ENCODE measurements at places on chromosomes 3 and 15.

GRCh38 chr3:26058901-26059321 is 269.0 kb downstream of the OXSM start:
- DNase-seq, result no peak

GRCh38 chr3:24493746-24494617 is 668 bp downstream of the THRB start:
- DNase-seq, result no peak

DNA sequence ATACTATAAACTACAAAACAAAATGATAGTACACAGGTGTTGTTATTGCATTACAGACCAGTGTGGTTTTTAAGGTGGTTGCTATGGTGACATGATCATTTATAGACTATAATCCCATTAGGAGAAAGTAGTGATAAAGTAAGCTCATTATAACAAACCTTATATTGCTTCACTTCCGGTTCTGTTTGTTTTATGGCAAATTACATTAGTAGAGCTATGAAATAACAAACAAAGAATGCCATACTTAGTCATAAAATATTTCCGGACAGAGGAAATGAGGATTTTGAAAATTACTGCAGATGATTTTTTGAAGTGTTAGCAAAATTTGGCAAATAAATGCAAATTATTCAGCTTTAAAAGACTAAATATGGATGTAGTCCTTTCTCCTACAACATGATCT is 640.4 kb upstream of the ARPP21 start:
- DNase-seq, result no peak

DNA sequence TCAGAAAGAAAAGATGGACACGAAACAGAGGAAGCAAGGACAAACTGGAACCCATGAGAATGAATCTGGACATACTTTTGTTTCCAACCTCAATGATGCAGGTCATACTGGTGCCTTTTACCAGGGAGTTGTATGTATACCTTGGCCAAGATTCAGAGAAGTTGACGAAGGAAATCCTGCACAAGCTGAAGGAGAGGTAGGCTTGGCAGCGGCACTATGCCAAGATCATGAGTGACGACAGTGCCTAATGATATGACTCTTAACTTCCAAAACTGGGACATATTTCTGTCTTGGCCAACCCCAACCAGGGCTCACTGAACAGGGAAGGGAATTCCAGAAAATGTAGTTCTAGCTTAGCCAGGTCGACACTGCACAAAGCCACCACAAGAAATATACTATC is 149.2 kb upstream of the SLCO3A1 start:
- no peak for DNase-seq

DNA sequence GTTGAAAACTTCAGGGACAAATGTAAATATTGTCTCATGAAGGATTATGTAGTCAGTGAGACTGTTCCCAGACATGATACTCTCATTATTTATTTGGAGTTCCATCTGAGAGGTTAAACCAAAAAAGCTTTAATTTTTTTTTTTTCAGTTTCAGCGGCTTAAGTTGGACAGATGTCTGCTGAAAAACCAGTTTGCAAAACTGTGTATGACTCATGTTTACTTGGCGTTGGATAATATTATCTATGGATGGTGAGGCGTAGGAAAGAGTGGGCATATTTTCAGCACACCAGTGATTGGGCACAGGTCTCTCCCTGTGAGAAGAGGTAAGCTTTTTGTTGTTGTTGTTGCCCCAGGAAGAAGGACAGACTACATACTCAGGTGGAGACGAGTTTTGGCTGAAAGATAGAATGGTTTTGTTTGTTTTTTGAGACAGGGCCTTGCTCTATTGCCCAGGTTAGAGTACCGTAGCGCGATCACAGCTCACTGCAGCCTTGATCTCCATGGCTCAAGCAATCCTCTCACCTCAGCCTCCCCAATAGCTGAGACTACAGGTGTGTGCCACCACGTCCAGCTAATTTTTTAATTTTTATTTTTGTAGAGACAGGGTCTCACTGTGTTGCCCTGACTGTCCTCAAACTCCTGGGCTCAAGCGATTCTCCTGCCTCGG is 16.4 kb upstream of the ANXA2 start:
- DNase-seq, result no peak

GRCh38 chr15:70220490-70221096 is 122.9 kb upstream of the TLE3 start:
- no peak for DNase-seq

- DNase-seq, result no peak
Observed at GRCh38 chr15:90097475-90097874, 4.8 kb downstream of the IDH2 start.

DNA sequence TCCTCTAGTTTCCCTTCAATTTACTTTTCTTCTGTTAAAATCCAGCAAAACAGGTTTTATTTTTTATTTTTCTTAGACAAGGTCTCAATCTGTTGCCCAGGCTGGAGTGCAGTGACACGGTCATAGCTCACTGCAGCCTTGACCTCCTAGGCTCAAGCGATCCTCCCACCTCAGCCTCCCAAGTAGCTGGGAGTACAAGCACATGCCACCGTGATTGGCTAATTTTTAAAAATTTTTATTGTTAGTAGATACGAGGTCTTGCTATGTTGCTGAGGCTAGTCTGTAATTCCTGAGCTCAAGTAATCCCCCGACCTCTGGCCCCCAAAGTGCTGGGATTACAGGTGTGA is 41.6 kb downstream of the ILDR1 start:
- DNase-seq, result no peak

DNA sequence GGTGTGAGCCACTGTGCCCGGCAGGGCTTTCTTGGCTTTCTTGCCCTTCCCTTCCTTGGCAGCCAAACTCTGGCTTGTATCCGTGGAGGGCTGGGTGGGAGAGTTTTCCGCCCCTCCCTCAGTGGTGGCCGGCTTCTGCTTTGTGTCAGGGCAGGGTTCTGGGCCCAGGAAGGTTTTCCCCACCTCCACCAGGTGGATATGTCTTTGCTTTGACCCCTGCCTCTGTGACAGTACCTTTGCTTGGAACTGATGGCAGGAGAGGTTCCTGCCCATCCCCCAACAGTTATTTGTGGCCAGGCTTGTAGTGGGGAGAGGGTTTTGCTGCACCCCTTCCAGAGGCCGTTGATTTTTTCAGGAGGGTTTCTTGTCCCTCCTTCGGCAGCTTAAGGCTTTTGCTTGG is 24.3 kb downstream of the CSPG5 start:
- DNase-seq, result no peak

- no peak for DNase-seq
Observed at GRCh38 chr15:100926971-100927756, 8.0 kb downstream of the LRRK1 start.

GRCh38 chr3:196168808-196169391 is 42.3 kb downstream of the ZDHHC19 start:
- no peak for DNase-seq

GRCh38 chr3:156388497-156389448 is 166.1 kb downstream of the SSR3 start:
- DNase-seq, result peak; percentile 96

DNA sequence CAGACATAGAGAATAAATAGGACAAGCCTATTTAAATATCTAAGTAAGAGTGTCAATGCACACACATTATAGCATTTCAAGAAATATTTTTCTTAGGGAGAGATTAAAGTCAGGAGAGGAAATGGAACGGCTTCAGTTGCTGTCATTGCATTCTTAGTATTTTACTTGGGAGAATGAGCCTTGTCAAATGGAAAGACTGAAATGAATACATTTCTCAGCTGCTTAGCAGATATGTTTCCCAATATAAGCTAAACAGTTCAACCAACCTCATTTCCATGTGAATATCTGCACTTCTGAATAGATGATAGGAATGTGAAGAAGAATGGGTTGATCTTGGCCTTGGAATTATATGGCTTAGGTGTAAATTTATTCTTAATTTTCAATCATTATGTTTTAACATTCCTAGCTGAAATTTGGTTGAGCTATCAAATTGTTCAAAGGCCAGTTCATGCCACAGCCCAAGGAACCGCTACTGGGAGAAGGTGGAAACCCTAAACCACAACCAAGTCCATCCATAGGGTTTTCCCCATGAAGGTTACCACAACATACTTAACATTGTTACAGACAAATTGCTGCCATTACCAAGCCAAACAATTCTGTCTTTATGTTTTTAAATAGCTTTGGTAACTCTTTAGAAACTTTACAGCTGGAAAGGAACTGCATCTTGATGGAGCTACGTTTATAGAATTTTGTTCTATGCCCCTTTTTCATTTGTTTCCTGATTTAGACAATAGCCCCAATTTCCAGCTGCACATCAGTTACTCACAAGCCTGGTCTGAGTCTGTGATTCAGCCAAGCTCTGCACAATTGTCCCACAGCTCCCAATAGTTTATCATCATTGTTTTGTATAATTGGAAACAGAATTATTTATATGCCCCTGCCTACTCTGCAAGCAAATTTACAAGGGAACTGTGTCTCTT is 459.6 kb downstream of the MECOM start:
- DNase-seq, result no peak

DNA sequence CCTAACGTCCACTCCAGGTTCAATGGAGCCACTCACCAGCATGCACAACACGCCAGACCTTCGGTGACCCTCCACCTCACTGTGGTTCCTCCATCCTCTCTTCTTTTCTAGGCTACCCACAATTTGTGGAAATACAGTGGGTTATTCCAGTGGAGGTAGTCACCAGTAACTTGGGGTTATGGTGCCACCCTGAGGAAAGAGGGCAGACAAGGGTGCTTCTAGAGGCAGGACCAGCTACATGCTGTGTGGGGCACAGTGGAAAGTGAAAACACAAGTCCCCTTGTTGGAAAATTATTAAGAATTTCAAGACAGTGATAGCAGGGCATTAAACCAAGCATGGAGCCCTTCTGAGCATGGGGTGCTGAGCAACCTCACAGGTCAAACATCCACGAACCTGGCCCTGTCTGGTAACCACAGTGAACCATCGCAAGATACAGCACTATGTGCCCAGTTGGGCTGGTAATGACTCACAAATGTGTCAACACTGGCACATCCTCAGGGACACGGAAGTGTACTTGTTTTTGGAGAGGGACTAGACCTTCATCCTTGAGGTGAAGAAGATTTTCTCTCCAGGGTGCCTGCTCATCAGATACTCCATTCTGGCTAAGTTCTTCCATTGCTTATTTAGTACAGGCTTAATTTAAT is 166.7 kb downstream of the STT3B start:
- DNase-seq, result peak; percentile 30

- DNase-seq, result no peak
Observed at GRCh38 chr15:49462232-49462844, 39.3 kb downstream of the FGF7 start.

DNA sequence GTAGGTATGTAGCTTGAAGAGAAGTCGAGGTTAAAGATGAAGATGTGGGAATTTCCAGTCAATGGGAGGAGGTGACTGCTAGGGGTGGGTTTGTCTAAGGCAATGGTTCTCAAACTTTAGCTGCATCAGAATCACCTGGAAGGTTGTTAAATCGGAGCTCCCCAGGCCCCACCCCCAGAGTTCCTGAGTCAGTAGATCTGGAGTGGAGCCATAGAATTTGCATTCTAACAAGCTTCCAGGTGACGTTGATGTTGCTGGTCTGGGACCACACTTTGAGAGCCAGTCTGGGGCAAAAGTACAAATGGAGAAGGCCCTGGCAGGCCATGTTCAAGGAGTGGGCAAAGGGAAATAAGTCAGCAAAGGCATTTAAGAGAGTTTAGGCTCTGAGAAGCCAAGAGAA is 69.1 kb downstream of the CMTM8 start:
- no peak for DNase-seq
